ENCODE measurements at places on chromosomes 5 and 9. TPM values are rescaled to one million over a fixed set of nuclear protein-coding genes. Genes with fewer than 3 reads are reported as not detected.

DNA sequence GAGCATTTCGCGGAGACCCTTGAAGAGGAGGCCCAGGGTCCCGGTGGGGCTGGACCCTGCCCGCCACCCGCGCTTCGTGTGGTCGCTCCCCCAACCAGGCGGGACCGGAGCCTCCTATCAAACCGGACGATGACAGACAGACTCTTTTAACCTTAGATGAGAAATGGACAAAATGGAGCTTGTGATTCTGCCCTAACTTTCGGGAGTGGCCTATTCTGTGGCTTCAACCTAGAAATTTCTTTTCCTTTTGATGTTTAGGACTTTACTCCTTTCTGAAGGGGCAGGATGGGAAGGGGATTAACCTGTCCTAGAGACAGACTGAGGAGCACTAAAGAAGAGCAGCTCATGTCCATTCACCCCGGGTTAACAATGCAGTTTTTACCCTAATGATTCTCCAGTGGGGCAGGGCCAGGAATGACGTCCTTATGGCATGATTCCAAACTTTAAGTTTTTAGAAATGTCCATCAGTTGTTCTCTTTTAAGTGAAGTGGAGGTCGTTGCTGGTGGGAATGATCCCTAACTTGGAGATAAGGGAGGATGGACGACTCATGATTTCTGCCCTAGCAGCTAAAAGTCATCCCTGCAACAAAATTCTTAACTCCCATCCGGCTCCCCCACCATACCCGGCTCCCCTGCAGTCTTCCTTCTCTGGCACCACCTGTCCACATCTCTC is 1.0 kb downstream of the NIPSNAP3A start:
- no peak for DNase-seq

DNA sequence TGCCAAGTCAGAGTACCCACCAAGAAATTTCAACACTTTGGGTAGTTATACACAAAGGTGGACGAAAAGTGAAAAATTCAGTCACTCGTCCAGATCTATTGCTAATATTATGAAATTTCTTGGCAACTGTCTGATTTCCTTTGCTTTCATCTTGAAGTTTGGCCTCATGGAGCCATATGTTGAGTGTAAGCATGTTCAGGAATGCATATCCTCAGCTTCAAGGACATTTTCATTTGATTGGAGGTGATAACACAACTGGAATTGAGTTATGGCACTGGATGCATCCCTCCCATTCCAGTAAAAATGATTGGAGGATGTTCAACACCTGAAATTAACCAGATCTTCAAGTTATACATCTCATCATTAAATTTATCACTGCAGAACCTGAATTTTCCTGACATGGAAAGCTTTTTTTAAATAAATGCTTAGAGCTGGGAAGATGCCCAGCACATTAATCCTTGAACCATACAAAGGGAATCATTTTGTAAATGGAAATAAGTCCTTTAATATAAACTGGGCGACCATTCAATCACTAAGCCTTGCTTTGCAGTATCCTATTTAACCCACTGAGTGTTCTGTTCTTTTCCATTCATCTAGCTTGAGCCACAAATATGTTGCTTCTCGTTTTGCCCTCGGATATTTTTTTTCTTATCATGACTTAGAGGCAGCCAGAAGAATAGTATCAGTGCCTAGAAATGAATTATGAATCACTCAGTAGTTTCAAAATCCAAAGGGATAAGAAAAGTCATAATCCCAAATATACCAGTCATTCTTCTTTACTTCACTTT is 273.7 kb upstream of the PIK3R1 start:
- no peak for DNase-seq

- no peak for DNase-seq
Measured at GRCh38 chr5:147901599-147902039, 4.7 kb downstream of the C5orf46 start.

DNA sequence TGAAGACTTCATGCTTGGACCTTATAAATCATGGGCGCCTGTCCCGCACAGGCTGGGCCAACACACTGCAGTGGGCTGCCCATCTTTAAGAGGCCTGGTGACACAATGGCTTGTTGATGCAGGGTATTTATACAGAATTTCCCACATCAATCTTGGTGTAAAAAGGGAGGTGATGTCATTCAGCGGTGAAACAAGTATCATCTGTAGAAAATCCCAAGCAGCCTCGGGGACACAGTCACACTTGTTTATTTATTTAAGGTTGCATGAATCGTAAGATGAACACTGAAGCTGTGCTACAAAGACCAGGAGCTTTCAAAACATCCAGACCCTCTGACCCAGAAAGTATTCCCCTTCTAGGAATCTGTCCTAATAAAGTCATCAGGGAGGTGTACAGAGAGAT is 40.5 kb downstream of the SMIM23 start:
- no peak for DNase-seq

- no peak for DNase-seq
Measured at GRCh38 chr5:16461026-16461425, 4.6 kb downstream of the ZNF622 start.

- no peak for DNase-seq
Measured at GRCh38 chr9:72119853-72120252, 29.4 kb upstream of the GDA start.

- DNase-seq, result no peak
Measured at GRCh38 chr9:124116683-124117363, 105.3 kb downstream of the LHX2 start.

DNA sequence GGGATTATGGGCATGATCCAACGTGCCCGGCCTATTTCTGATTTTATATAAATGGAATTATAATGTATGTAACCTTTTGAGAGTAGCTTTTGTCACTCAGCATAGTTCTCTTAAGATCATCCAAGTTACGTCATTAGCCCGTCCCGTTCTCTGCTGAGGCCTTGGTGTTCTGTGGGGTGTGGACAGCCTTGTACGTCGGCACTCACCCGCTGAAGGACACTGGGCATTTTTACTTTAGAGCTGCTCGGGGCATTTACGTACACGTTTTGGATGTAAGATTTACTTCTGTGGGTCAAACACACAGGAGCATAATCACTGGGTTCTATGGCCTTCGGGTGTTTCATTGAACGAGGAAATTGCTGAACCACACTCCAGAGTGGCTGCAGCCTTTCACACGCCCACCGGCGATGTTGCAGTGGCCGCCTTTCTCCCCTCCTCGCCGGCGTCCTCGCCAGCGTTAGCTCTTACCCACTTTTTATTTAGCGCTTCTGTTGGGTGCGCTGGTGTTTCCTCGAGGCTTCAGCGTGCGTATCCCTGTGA is 101.8 kb downstream of the EHMT1 start:
- no peak for DNase-seq

DNA sequence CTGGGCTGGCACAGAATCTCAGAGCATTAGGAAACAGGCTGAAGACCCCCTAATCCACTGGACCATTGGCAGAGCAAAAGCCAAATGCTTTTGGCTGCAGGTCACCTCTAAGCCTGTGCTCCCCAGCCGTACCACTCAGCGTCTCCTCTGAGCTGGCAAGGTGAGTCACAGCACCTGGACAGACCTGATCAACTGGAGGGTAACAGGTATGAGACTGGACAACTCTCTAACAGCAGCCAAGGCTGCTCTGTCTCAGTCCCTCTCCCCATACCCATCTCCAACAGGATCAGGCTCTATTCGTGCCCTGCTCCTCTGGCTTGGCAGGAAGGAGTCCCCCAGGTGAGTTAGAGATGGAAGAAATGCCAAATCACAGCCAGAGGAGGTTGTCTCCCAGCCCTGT is 4.7 kb downstream of the GOLGA2 start:
- DNase-seq, result no peak

- DNase-seq, result no peak
Measured at GRCh38 chr5:125422342-125422741, 675.9 kb upstream of the ZNF608 start.

DNA sequence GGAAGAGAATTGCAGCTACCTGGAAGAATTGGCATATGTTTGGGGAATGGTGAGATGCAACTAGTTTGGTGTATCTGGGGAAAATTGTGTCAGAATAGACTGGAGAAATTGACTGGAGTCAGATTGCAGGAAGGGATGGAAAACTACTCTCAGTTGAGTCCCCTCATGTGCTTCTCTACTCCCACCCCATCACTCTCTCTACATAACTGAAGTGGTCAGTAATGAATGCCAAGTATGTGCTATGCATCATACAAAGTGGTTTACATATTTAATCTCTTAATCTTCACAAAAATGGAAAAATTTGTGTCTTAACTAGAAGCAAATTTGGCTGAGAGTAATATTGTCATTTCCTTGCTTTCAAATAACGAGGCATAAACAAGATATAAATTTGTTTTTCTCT is 146.4 kb upstream of the TNC start:
- no peak for DNase-seq

The C5orf52 gene
- total RNA-seq, result not detected

DNA sequence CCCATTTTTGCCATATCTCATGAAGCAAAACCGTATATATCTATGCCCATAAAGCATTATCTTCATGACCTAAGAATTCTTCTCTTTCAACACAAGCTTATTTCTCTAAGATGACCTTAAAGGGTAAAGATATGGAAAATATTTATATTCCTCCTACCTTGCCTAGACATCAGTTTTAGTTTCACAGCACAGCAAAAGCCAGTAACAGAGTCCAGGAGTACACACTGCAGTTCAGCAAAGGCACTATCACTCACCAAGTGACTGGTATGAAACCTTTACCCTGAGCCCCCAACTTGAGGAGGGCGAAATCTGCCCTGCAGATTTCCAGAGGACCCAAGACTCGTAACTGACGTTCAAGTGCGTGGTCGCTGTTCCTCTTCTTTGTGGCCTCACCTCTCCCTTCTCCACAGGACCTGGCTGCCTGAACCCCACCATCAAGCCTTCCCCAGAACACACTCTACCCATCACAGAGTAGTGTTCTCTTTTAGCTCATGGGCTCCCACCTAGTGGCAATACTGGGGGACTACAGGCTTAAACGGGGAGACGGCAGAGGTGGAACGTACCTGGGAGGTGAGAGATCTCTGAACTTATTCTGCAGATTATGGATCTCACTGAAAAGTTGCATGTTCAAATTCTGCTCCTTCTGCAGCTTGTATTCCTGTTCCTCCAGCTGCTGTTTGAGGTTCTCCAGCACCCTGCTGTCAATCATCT is 141.0 kb downstream of the CDK5RAP2 start:
- peak; percentile 31 for DNase-seq

DNA sequence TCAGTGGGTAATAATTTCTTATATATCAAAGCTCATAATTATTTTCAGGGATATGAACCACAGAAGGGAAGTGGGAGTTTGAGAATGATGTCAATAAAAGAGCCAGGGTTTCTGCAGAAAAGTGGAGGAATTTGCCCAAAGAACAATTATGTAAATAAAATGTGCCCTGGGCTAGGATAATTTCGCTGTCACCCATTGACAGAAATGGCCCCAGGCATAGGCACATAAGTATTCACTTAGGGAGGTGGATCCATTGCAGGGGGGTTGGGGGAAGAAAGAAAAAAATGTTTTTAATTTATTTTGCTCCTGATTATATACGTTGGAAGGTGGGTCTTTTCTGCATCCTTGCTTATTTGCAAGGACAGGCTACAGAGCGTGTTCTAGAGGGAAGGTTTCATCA is 135.1 kb upstream of the IRX2 start:
- no peak for DNase-seq

The WDR38 gene
- total RNA-seq, result not detected

The TMEM215 gene
- 0.27 TPM for total RNA-seq

GRCh38 chr5:31427724-31428309 is 104.1 kb downstream of the DROSHA start:
- no peak for DNase-seq

The ENTREP1 gene
- total RNA-seq, result 1.0 TPM

The PCDHGA3 gene
- 10.4 TPM for total RNA-seq

GRCh38 chr5:123035360-123035917 is 1.1 kb downstream of the PPIC start:
- peak; percentile 53 for DNase-seq

The MEGF9 gene
- total RNA-seq, result 25.4 TPM

DNA sequence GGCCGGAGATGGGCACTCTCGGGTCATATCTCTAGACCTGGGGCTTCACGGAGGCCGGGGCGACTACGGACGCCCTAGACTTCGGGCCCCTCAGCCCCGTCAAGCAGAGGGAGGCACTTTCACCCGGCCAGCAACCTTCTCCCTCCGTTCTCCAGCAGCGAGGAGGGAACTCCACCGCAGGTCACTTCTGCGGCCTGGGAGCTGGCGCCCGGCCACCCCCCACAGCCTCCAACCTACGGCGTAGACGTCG is 201 bp downstream of the DOLK start:
- DNase-seq, result no peak

DNA sequence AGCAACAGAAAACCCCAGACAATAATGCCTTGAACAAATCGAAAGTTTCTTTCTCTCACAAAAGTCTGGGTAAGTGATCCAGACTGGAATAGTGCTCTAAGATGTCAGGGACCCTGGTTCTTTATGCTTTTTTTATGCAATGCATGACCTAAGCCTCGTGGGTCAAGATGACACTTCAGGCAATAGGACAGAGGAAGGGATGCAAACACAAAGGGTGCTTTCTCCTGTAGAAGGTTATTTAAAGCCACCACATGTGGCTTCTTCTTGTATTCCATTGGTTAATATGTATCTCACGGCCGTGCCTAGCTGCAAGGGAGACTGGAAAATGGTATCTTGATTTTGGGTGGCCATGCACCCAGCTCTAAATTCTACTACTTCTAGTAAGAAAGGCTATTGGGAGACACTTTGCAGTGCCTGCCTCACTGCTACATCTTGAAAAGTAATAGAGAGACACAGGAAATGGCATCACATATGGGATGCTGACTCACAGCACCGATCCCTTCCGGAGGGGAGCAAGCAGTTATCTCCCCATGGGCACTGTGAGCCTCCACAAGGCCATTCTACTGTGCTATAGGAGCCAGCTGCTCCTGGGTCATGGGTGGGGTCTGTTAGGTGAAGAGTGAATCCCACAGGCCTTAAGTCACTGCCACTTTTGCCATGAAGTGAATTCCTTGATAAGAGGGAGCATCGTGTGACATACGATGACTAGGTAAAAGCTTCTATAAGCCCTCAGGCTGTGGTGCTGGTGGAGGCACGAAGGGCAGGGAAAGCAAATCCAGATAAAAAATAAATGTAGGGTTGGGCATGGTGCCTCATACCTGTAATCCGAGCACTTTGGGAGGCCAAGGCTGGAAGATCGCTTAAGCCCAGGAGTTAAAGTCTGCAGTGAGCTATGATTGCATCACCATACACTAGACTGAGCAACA is 32.5 kb upstream of the RAB14 start:
- DNase-seq, result no peak

The PCDHB8 gene
- total RNA-seq, result 19.8 TPM

DNA sequence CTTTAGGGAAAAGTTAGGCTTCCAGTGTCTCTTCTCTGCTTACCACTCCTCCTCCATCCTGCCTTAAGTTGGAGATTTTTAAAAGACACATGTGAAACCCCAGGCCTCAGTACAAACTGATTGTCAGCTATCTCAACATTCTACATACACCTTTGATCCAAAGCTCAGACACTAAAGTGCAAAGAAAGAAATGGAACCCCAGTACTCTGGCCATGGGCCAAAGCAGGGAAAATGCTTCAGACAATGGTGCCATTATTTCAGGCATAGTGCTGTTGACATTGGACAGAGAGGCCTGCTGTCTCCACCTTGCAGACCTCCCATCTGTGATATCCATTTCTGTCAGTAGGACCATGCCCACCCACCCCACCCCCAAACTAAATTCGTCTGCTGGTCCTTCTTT is 49.1 kb downstream of the G3BP1 start:
- no peak for DNase-seq

The EQTN gene
- not detected for total RNA-seq
